ENCODE measurements at places on chromosomes 2 and 18. TPM values are rescaled to one million over a fixed set of nuclear protein-coding genes. Genes with fewer than 3 reads are reported as not detected.

The NRP2 gene
- total RNA-seq: 14.9 TPM

The ACMSD gene
- not detected for total RNA-seq

The IGFBP5 gene
- 0.46 TPM for total RNA-seq

The CFC1B gene
- total RNA-seq: not detected

The C1QL2 gene
- total RNA-seq: not detected

The KIAA2012 gene
- not detected for total RNA-seq

The CNTNAP5 gene
- total RNA-seq: not detected

The CRYBA2 gene
- total RNA-seq: not detected

The B3GNT7 gene
- not detected for total RNA-seq

The FTCDNL1 gene
- total RNA-seq: 0.75 TPM
